NCI-H1417 treated with DMSO at 0.1 percent for 48 hours (cell line): ENCODE measurements at places on chromosomes 11 and 22.

DNA sequence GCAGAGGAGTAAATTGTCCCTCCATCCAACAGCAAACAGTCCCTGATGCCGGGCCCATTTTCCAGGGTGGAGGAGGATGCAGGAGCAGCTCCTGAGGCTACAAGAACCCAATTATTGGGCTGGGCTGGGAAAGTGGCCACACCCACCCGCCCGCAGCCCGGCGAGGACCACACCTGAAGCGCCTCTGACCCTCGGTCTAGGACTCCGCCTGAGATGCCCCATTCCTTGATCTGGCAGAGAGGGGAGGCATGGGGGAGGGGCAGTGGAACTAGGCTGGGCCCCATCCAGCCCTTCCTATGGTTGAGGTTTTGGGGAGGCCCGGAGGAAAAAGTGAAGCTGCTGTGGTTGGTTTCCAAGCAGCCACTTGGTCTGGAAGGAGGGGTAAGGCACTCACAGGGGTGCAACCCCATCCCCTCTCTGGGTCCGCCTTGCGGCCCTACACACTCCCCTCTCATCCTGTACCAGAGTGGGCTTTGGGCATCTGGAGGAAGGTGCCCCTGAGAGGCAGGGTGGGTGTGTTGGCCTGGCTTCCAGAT is 2.4 kb upstream of the LGALS1 start:
- no peak for DNase-seq

DNA sequence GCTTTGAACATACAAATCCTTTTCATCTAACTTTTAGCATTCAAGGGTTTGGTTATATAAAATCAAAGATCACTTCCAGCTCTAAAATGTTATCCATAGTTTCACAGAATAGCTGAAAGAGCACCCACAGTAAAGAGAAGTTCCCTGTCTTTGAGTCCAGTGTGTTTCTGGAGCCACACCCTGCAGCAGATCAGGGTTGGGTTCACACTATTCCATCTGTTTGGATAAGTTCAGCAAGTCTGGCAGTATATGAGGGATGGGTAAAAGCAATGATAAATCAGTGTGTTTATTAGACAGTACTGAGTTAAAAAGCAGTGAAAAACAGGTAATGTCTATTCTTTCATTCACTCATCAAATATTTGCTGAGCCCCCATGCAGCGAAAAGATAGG is 135.8 kb upstream of the PITPNB start:
- no peak for DNase-seq

GRCh38 chr11:121494355-121495099 is 41.8 kb upstream of the SORL1-AS1 start:
- no peak for DNase-seq

GRCh38 chr22:23401111-23401909 is 178.8 kb downstream of the IGLL1 start:
- DNase-seq, result no peak

GRCh38 chr11:44906649-44907048 is 44.0 kb downstream of the TP53I11 start:
- DNase-seq, result no peak

- DNase-seq, result no peak
Observed at GRCh38 chr11:100543386-100543785, 143.7 kb upstream of the ARHGAP42 start.

GRCh38 chr11:127972816-127973215 is 614.5 kb downstream of the ETS1 start:
- no peak for DNase-seq

DNA sequence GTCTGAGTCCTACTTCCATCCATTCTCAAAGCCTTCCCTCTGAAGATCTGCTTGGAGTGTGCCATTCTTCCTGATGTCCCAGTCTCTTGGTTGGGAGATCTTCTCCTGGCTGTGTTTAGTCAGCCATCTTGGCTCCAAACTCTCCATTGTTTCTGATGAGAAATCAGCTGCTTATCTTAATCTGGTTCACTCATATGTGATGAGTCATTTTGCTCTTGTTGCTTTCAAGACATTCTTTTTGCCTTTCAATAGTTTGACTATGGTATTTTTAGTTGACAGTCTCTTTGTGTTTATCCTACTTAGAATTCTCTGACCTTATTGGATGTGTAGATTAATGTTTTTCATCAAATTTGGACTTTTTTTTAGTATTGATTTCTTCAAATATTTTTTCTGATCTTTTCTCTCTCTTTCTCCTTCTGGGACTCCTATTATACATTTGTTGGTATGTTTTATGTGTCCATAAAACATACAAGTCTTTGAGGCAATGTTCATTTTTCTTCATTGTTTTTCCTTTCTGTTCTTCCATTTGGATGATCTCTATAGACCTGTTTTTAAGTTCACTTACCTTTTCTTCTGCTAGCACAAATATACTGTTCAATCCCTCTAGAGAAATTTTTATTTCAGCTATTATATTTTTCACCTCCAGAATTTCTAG is 77.2 kb upstream of the CLPB start:
- DNase-seq, result no peak

DNA sequence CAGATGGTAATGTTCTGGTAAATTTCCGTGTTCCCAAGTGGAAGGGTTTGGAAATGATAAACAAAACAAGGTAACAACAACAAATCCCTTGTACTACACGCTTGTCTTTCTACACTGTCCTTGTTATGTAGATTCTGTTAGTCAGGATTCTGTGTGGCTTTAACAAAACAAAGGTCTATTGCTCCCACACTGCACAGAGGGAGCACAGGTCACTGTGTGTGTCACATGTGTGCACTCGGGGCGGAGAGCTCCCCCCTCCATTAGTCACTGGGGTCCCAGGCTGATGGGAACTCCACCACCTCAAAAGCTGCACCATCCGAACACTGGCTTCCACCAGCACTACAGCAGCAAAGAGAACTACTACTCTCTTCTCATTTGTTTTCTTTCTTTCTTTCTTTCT is 227.9 kb downstream of the NTM start:
- no peak for DNase-seq

DNA sequence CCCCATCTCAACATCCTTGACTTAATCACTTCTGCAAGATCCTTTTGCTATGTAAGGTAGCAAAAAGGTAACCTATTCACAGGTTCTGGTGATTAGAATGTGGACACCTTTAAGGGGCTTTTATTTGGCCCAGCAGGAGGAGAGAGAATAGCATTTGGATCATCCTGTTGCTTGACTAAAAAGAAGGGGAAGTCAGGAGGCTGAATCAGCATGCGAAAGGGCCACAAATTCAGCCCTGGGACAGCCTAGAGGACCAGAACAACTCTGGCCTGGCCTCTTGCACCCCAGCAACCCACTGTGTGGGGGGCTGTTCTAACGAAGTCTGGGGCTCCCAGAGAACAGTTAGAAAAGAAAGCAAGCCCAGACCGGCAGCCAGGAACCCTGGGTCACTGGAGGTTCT is 3.2 kb upstream of the HMOX1 start:
- no peak for DNase-seq

GRCh38 chr11:5196731-5197130 is 3.8 kb downstream of the OR51V1 start:
- no peak for DNase-seq

DNA sequence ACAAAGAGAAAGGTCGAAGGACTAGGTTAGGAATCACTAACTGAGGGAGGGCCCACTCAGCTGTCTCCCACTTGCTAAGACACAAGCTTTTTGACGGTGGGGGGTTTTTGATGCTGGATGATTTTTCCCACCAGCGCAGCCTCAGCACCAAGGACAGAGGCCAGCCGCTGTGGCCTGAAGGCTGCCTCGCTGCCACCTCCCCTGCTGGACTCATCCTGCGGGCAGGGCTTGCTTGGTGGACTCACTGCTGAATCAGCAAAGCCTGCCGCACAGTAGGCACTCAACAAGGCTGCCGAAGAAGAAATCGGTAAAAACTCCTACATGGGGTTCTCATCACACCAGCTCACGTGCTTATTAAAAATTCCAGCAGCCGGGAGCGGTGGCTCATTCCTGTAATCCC is 2.6 kb downstream of the ALG12 start:
- no peak for DNase-seq

DNA sequence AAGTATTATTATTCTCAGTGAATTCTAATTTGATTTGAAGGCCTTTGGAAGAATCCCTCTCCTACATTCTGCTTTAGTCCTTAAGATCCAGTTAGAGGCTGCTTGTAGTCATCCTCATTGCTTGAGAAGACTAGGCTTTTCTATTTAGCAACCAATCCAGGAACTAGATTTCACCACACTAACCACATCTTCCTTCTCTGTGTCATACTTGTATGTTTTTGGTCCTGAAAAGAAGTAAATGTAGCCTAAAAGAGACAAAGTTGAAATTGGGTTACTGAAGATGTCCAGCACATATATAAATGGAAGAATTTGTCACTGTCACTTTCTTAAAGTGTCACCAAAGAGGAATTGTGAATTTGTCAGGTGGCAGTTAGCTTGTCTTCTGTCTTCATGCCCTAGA is 46.6 kb upstream of the MMP7 start:
- no peak for DNase-seq

DNA sequence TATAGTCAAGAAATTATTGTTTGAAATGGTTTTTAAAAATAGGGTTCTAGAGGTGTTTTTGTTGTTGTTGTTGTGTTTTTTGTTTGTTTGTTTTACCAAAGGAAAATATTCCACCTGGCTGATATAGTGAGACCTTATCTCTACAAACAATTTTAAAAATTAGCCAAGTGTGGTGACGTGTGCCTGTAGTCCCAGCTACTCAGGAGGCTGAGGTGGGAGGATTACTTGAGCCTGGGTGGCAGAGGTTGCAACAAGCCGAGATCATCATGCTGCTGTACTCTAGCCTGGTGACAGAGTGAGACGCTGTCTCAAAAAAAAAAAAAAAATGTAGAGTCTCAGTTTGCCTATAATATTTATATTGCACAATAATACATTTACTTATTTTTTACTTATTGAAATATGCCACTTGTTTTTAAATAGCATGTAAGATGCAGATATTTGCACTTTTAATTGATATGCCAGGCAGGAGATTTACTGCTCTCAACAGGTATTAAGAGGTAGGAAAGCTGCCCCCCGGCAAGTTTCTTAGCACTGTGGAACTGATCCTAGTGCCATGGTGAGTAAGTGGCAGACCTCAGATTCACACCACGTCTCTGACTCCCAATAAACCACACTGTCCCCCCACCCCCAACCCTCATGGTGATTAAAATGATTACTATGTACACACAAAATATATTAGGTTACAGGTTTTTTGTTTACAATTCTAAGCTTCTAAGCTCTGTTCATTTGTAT is 157.4 kb downstream of the TEAD1 start:
- DNase-seq, result peak; percentile 74

DNA sequence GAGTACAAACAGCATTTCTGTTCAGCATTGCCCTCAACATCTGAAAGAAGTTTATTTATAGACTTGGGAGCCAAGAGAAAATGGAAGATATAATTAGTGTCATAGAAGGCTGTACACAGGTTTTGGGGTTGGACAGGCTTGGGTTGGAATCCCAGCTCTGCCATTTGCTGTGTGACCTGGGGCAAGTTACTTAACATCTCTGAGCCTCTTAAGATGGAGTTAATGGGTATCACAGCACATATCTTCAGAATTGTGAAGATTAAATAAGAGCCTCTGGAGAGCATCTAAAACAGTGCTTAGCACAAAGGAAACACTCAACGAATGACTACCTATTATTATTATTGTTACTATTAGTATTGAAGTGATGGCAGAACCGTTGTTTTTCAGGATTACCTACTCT is 12.1 kb downstream of the CACNG2 start:
- DNase-seq, result no peak

DNA sequence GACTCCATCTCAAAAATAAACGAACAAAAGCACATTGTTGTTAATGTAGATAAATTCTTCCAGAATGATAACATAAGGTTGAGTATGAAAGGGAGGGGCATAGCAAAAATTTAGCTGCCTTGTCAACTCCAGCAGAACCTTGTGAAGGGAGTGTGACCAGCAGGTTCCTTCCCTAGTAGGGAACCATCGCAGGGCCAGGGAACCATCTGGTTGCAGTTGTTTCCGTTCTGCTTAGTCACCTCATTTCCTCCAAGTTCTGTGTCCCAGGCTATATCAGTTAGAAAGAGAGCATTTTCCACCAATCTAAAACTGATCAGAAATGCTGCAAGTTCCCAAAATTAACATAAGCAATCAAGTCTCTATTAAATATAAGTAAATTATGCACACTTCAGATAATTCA is 126.7 kb upstream of the BLID start:
- DNase-seq, result no peak

DNA sequence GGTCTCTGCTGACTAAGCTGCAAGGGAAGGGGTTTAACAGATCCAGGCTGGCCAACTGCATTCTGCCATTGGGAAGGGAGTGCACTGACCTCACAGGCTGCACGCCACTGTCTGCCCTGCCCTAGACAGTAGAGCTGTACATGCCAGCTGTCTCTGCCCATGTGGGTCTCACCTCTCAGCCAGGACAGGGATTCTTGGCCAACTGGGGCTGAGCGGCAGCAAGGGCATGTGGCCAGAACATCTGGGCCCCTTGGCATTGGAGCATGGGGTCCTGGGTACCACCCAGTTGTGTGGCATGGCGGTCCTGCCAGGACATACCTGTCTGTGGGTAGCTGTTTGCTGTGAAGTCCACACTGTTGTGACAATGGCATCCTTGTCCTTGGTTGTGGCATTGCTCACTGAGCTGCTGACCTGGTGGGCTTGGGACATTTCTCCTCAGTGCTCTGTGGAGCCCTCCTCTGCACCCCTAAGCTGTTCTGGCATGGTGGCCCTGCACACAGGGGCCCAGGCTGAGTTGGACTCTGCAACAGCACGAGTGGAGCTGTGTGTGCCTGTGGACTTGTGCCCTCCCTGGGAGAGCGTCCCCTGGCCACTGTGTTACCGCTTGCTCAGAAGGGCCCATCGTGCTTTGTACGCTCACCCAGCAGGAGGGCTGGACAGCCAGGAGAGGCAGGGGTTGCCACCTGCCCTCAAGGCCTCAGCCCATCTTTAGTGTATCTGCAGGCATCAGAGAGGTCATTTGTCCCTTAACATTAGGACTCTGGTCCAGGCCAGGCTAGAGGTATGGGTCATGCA is 46.7 kb downstream of the MED15 start:
- DNase-seq, result no peak

GRCh38 chr11:69841170-69841858 is 22.1 kb upstream of the FGF3 start:
- no peak for DNase-seq

- no peak for DNase-seq
Observed at GRCh38 chr11:356610-357009, 12.7 kb upstream of the B4GALNT4 start.

GRCh38 chr22:49037701-49038245 is 789.9 kb downstream of the BRD1 start:
- DNase-seq, result no peak

DNA sequence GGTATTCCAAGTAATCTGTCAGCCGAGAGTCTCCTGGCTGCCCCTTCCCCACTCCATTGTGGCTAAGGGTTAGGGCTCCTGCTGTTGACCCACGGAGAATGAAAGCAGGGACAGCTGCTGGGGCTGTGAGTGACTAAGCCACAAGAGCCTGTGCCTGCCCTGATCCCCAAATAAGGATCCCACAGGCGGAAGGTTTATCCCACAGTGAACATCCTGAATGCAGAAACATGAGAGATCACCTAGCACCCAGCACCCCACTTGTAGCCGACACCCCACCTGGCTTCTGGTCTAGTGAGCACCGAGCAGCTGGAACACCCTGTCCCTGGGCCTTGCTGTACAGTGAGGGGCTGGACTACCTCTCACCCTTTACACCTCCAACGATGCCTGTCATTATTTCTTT is 117.7 kb upstream of the LMO1 start:
- DNase-seq, result no peak

- DNase-seq, result no peak
Observed at GRCh38 chr22:47201186-47201995, 438.9 kb downstream of the TBC1D22A start.

- DNase-seq, result peak; percentile 36
Observed at GRCh38 chr11:112280268-112281126, 19.8 kb upstream of the PLET1 start.
